ENCODE measurements at places on chromosomes 4 and X. TPM values are rescaled to one million over a fixed set of nuclear protein-coding genes. Genes with fewer than 3 reads are reported as not detected.

DNA sequence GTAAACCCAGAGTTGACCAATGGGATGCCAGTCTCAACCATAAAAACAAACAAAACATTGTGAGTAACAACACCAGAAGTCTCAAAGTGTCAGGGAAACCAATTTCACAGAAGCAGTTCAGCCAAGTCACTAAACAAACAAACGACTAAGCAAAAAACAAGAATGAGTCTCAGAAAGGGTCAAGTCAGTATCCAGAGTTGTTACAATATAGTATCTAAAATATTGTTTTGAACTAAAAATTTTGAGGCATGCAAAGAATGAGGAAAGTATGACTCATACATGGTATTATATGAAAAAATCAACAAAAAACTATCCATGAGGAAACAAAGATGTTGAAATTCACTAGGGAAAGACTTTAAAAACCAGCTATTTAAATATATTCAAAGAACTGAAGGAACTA, 70.6 kb downstream of the AR start:
- DNase-seq = no peak

GRCh38 chr4:106898621-106899230, 137.4 kb downstream of the DKK2 start:
- DNase-seq = peak; percentile 27

- no peak for DNase-seq
Observed at GRCh38 chr4:16597443-16597842, 301.0 kb downstream of the LDB2 start.

DRP2 gene
- total RNA-seq = 0.04 TPM

IRS4 gene
- 8.9 TPM for total RNA-seq

GRCh38 chr4:24076811-24077210, 187.0 kb upstream of the PPARGC1A start:
- no peak for DNase-seq

ENAM gene
- not detected for total RNA-seq

DNA sequence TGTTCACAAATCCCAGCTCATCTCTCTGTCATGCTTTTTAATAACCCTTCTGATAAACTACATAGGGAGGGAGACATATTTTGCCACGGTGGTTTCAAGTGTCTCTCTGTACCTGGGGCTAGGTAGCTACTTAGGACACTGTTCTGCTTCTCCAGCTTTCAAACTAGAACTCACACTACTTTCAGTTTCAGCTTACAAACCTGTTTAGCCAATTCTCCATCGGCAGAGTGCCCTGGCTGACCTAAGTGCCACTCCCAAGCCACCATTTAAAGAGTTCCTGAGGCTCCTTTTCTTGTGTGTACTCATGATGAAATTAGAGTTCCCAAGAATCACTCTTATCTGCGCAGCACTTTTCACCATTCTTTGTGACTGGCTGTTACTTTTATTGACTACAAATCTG, 899.2 kb downstream of the FAT4 start:
- no peak for DNase-seq

TMSB15A gene
- total RNA-seq = 66.4 TPM

- no peak for DNase-seq
Observed at GRCh38 chr4:151443752-151444151, 34.8 kb downstream of the FHIP1A start.

GRCh38 chr4:147060151-147060931, 114.7 kb upstream of the TTC29 start:
- no peak for DNase-seq

- DNase-seq = no peak
Observed at GRCh38 chr4:106582103-106582502, 213.5 kb upstream of the GIMD1 start.

DNA sequence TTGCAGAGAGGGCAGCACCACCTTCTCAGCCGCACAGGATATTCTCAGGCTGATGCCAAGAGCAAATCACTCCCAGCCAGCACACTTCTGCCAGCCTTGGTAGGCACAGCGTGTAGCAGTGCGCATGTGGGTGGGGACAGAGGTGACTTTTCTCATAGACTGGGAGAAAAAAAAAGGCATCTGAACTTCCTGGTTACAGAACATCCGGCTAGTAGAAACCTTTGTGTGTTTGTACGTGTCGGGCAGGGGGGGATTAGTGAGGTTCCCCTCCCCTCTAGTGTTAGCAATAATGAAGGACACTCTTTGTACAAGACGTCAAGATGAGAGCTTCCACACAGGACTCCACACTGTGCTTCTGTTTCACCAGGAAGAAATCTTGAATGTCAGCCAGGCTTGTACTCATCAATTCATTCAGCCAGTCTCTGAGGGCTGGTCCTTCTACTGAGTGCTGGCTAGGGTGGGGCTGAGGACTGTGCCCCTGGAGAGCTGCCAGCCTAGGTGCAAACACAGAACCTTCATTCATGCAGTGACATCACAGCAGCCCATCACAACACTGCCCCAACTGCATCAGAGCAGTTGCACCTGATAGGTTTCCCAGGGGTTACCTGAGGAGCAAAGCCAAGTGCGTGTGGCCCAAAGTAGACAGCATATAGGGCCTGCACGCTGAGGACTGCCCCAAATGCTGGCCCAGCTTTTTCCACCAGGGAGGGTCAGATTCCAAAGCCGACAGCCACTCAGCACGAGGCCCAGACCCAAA, 34.7 kb downstream of the SLC25A5 start:
- DNase-seq = peak; percentile 32

DNA sequence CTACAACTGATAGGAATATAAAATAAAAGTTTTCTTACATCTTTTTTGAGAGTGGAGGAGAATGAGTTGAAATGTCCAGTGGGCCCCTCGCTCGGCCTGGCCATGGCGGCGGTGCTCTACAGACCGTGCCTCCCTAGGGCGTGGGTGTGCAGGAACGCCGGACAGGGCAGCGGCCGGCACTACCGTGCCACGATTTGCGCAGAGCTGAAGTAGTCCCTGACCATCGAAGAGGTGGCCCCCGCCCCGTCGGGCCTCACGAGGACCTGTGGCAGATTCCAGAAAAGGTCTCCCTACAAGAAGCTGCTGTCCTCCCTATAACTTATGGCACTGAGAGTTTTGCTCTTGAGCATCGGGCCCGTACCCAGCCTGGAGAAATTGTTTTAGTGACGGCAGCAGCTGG, 228.9 kb upstream of the ARHGAP24 start:
- DNase-seq = no peak

- DNase-seq = no peak
Observed at GRCh38 chrX:126994032-126994600, 174.6 kb downstream of the PRR32 start.

DNA sequence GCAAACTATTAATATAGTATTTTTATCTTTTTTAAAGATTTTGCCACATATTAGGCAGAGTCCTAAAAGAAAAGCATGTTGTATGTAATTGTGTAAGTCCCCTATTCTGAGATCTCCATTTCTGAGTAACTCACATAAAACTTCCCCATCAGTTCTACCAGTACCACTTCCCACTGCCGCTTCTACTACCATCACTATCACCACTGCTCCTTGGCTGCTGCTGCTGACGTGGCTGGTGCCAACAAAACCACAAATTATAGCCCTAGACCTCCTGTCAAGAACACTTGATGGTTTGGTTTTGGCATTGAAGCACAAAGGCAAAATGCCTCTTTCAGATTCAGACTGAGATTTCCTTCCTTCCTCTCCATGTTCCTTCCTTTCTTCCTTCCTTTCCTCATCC, 106.4 kb downstream of the MMRN1 start:
- no peak for DNase-seq

GRCh38 chrX:6448003-6448402, 86.9 kb downstream of the VCX3A start:
- no peak for DNase-seq

SRPX2 gene
- total RNA-seq = not detected

GRCh38 chrX:149286940-149287349, 218.2 kb downstream of the IDS start:
- peak; percentile 54 for DNase-seq

DNA sequence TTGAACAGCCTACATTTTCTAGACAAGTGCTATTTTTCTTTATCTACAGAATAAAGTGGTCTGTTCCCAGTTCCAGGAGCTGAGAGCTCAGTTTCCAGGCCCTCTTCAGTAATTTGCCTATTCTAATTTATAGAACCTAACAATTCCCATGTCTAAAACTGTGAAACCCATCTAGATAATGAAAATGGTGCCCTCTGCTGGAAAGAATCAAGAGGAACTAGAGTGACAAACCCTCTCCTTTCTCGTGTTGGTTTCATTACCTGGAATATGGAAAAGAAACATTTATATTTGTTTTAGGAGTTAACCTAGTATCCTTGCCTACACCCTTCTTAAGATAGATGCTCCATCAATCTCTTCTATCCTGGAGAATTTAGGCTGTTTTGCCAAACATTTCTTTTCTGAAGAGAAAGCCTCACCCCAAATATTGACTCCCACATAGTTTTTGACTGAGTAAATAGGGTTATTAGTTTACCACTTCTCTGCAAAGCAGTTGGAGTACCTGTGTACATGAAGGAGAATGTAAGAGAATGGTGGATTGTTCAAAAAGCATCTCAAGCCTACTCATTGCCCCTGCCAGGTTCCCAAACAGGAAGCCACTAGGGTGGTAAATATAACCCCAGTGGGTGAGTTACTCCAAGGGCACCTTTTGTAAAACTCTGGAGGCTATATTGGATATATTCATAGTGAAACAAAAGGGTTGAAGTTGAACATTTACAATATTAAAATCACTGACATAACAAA, 121.6 kb downstream of the RASL11B start:
- no peak for DNase-seq

SPANXB1 gene
- total RNA-seq = not detected

FRG2 gene
- not detected for total RNA-seq

TLR3 gene
- 0.92 TPM for total RNA-seq

PASD1 gene
- not detected for total RNA-seq

DNA sequence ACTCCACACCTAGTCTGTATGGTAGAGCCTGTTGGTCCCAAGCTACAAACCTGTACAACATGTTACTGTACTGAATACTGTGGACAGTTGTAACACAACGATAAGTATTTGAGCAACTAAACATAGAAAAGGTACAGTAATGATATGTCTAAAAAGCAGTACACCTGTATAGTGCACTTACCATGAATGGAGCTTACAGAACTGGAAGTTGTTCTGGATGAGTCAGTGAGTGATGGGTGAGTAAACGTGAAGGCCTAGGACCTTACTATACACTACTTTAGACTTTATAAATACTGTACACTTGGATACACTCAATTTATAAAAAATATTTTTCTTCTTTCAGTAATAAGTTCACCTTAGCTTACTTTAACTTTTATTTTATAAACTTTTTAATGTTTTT, 104.0 kb downstream of the TMA16 start:
- DNase-seq = no peak

- no peak for DNase-seq
Observed at GRCh38 chr4:173684223-173684622, 154.2 kb upstream of the HAND2 start.

TEX13B gene
- 0.42 TPM for total RNA-seq

Data from H9 (cell line).